ENCODE measurements at places on chromosomes 11 and 22.
A peak's percentile ranks its signal among the peaks of the same experiment; 100 is the strongest.

GRCh38 chr11:116853461-116854073 lies 16.1 kb upstream of the APOA1 start:
- peak; percentile 75 for DNase-seq

DNA sequence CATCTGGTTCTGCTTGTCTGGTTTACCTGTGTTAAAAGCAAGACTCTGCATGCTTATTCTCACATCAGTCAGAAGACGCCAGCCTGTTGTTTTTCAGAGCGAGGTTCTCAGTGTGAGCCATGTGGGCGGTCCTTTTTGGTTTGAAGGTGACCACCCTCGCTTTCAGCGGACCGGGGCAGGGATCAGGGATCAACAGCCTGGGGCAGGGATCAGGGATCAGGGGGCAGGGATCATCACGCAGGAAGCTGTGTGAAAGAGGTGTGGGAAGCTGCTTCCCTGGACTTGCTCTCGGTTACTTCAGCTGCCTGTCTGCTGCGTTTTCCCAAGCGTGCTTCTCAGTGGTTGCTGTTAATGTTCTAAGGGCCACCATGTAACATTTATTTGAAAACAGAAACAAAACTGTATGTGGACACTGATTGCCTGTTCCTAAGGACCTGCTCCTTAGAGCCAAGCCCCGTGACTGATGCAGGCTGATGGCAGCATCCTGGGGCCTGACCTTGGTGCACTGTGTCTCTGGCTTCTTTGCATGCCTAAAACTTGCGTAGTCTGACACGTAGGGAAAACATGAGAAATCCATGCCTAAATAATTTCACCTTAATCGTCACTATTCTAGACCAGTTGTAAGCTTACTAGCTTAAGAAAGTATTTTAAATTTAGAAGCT lies 146.9 kb downstream of the ATXN10 start:
- DNase-seq: no peak

GRCh38 chr11:31801298-31801702 lies 9.8 kb downstream of the PAX6 start:
- DNase-seq: no peak

GRCh38 chr11:76680518-76681425 lies 10.2 kb upstream of the LRRC32 start:
- DNase-seq: peak; percentile 72

DNA sequence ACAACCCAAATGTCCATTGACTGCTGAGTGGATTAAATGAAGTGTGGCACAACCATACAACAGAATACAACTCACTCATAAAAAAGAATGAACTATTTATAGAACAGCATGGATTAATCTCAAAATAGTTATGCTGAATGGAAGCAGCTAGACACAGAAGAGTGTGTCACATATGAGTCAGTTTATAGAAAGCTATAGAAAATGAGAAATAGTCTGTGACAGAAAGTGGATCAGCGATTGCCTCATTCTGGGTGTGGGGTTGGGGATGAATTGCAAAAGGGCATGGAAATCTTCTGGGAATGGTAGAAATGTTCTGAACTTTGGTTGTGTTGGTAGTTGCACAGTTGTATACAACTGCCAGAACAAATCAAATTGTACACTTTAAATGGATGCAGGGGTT lies 37.4 kb downstream of the PRR5L start:
- DNase-seq: no peak
